ENCODE measurements at places on chromosomes 4 and X. TPM values are rescaled to one million over a fixed set of nuclear protein-coding genes. Genes with fewer than 3 reads are reported as not detected.

Gene FABP2
- not detected for total RNA-seq

Gene PPBP
- total RNA-seq: not detected

Gene MAP3K15
- 4.7 TPM for total RNA-seq

Gene CFAP99
- 0.32 TPM for total RNA-seq

Gene RPA4
- total RNA-seq: 1.4 TPM

Gene BEX5
- total RNA-seq: 4.8 TPM

Gene RHOXF2B
- not detected for total RNA-seq

Gene CLDN22
- total RNA-seq: not detected

DNA sequence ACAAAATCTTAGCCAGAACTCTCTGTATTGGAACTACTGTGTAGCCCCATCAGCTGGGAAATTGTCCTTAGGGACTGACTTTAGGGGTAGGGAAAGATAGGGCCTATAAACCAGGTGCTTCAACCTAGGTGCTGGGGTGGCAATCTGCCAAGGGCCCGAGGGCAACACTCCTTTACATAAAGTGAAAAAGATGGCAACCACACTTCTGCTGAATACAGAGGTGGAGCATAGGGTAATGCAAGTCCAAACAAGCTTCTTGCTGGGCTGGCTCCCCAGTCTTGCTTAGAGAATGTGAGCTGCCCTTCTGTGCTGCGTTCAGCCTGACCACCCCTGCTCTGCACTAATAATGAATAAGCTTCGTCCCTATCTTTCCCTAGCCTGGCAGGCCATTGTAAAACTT lies 9.8 kb downstream of the ZBTB33 start:
- H3K27me3 ChIP-seq: no peaks in the 10 kb centered on the region
- DNase-seq: no peak
- no peak overlapping the region for H3K4me3 ChIP-seq
- no peak overlapping the region for H3K27ac ChIP-seq

DNA sequence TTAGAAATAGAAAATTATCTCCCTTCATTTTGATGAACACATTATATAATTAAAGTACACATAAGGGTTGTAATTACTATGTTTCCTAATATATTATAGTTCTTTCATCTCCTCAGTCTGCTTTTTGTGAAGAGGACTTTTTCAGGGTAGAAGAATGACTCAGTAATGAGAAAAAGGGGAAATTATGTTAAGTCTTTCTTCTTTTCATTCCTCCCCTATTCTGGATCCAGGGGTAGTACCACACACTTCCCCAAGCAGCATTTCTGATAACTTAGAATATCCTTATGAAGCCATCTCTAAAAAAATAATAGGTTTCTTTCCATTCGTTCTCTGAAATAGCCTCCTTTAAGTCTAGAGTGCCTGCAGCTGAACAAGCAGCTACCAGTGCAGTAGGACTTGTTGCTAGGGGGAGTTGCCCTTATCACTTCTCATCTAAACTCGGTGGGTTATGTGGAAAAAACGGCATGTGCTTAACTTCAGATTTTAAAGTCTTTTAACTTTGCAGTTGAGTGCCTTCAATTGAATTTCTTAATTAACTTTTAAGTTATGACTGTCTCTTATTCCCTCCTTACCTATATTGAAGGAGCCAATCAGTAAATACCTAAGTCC lies 184.8 kb downstream of the ARHGAP24 start:
- no peak overlapping the region for H3K4me3 ChIP-seq
- no peaks in the 10 kb centered on the region for H3K4me1 ChIP-seq
- no peak overlapping the region for H3K27ac ChIP-seq
- H3K27me3 ChIP-seq: no peaks in the 10 kb centered on the region

DNA sequence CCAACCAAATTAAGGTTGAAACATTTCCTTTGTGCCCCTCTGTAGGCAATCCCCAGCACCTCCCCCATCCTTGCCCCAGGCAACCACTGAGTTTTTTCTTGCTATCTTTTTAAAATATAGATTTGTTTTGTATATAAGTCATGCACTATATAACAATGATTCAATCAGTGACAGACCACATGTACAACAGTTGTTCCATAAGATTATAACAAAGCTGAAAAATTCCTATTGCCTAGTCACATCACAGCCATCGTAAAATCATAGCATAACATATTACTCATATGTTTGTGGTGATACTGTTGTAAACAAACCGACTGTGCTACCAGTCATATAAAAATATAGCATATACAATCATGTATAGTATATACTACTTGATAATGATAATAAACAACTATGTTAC lies 211.9 kb upstream of the NRK start:
- H3K27ac ChIP-seq: no peak overlapping the region
- no peak overlapping the region for H3K4me3 ChIP-seq
- no peaks in the 10 kb centered on the region for H3K27me3 ChIP-seq
- H3K36me3 ChIP-seq: no peaks in the 10 kb centered on the region
- H3K4me1 ChIP-seq: no peaks in the 10 kb centered on the region

All from Calu3 (cell line).